ENCODE measurements at places on chromosomes 12 and 14.
A peak's percentile ranks its signal among the peaks of the same experiment; 100 is the strongest.

GRCh38 chr14:106013879-106014376 lies 487.5 kb downstream of the TMEM121 start:
- DNase-seq, result no peak

DNA sequence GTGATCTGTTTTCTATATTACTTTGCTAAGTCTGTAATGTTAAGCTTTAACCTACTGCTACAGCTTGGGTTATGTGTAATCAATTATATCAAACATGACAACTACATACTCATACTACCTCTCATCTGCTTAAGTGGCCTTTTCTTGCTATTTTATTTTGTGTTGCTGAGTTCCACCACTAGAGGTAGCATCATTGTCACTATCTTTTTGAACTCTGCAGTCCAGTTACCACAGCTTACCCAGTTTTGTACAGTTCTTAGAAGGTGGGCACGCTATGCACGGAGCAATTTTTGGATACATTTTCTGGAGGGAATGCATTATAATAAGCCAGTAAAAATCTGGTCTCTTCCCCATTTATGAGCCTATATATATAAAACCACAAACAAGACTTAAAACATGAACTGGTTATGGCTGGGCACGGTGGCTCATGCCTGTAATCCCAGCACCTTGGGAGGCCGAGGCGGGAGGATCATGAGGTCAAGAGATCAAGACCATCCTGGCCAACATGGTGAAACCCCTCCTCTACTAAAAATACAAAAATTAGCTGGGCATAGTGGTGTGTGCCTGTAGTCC lies 48.5 kb downstream of the SAV1 start:
- DNase-seq, result no peak

- no peak for DNase-seq
Measured at GRCh38 chr12:59181196-59181777, 261.0 kb upstream of the LRIG3 start.

- no peak for DNase-seq
Measured at GRCh38 chr14:50530794-50531365, 1.5 kb downstream of the MAP4K5 start.

GRCh38 chr14:69989622-69990021 lies 110.4 kb downstream of the SMOC1 start:
- DNase-seq, result no peak

DNA sequence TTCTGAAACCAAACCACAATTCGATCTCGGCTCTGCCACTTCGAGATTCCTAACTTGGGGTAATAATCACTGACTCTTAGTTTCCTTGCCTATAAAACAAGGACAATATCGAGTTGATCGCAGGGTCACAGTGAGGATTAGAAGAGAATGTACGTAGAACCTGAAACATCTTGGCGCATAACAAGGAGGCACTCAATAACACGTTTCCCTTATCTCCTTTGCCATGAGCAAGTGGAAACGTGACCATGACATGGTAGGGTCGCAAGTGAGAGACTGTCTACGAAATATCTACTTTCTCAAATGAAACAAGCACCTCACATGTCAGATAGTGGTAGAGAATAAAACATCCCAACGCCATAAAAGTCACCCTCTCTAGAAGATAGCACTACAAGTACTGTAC lies 2.3 kb downstream of the DICER1 start:
- no peak for DNase-seq

DNA sequence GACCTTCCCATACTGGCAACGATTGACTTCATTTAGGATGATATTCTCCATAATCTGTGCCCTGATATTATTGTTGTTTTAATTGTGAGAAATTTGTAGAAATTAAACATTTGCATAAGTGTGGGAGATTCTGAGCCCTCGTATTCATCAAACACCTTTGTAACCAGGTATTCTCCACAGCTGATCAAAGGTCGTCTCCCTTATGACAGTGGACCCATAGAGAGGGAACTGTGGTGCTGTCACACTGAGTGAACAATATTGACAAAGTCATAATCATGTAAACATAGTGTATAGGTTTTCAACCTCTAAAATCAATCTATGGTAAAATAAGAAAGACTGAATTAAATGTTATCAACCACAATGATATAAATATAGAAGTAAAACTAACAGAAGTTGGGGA lies 14.9 kb upstream of the PLEKHG3 start:
- DNase-seq, result no peak

DNA sequence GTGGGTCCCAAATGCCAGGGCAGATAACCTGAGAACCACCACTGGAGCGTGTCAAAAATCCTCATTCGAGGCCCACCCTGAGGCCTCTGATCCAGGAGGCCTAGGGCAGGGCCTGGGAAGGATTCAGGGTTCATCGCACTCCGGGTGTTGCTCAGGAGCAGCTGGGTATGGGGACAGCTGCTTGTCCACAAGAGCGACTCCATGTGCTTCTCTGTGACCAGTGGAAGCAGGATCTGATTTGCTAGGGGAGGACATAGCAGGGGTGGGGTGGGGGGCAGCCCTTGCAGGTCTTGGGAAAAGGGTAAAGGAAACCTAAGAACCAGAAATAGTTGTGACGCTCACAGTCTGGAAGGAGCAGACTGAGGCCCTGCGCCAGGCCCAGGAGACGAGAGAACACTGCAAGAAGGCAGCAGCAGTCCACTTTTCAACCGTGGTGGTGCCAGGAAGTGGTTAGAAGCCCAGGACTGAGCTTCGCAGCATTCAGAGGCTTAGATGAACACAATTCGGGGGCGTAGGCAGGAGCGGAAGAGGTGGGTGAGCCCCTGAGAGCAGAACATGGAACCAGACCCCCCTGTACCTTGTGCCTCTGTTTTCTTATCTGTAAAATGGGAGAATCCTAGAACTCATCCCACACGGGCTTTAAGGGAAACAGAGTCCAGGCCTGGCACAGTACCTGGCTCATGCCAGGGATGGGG lies 33.7 kb downstream of the ITPK1 start:
- DNase-seq, result no peak

DNA sequence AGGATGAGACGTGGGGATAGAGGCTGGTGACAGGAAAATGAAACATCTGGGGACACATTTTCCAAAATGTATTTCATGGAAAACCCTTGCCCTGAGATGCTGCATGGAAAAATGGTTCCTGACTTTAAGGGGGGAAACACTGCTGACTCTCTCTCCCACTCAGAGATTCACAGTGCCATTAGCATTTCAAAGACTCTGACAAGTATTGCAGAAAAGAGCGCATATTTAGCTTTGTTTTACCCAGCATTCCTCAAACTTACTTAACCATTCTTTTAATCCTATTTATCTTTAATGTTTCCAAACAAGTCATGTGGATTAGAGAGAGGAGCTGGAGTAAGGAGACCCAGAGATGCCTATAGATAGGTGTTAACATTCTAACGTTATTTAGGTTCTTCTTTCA lies 141.8 kb upstream of the DYRK2 start:
- no peak for DNase-seq

GRCh38 chr12:26697217-26697616 lies 135.8 kb downstream of the ITPR2 start:
- no peak for DNase-seq

- DNase-seq, result no peak
Measured at GRCh38 chr14:100282083-100282350, 24.2 kb downstream of the SLC25A29 start.

DNA sequence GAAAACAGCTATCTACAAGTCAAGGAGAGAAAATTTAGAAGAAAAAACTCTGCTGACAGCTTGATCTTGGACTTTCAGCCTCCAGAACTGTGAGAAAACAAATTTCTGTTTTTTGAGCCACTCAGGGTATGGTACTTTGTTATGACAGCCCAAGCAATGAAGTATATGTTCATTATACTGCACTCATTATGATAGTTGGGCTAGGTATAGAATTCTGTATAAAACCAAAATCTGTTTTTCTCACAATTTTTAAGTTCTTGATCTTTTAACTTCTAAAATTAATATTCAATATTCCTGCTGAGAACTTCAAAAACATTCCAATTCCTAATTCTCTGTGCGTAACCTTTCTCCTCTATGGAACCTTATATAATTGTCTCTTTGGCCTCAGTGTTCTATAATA lies 200.8 kb downstream of the SLC5A8 start:
- no peak for DNase-seq

DNA sequence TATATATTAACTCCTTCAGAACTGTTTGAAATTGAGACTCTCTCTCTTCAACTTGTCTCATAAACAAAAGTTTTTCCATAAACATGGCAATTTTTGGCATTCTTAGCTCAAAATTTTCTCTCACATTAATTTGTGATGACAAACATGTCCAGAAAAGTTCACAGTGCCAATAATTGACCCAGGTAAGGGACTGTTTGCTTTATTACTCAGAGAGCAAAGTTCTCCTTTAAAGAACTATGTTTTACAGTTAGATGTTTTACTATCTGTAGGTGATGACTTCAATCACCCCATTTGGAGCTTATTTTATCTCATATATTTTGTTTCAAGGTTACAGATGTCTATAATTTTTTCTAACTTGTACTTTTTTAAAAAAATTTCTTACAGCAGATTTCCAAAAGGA lies 855.6 kb downstream of the SLC16A7 start:
- DNase-seq, result no peak

DNA sequence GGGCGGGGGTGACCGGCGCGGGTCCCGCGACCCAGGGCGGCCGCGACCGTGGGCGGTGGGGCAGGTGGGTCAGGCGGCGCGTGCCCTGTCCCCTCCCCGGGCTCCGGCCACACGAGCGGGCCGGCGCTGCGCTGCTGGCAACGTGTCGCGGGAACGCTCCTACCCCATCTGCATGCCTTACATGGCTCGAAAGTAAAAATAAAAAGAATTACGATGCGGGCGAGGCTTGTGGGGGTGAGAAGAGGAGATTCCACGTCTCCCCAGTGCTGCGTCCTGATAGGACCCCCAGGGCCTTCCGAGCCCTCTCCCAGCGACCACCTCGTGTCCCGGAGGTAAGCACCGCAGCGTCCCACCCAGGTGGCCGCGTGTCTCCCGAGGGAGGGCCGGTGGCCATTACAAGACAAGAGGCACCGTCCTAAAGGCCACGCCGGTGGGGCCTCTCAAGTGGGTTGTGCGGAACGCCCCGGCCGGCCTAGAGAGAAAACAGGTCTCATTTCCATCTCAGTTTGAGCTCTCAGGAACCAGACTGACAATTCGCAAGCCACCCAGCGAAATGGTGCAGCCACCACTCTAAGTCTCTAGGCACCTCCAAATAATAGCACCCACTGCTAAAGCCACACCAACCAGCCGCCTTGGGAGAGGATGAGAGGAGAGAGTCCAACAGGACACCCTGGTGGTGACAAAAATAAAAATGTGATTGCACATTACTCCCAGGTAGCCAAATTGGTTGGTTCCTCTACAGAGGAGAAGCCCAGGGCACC lies 612 bp upstream of the FOXN3 start:
- DNase-seq, result peak; percentile 51

DNA sequence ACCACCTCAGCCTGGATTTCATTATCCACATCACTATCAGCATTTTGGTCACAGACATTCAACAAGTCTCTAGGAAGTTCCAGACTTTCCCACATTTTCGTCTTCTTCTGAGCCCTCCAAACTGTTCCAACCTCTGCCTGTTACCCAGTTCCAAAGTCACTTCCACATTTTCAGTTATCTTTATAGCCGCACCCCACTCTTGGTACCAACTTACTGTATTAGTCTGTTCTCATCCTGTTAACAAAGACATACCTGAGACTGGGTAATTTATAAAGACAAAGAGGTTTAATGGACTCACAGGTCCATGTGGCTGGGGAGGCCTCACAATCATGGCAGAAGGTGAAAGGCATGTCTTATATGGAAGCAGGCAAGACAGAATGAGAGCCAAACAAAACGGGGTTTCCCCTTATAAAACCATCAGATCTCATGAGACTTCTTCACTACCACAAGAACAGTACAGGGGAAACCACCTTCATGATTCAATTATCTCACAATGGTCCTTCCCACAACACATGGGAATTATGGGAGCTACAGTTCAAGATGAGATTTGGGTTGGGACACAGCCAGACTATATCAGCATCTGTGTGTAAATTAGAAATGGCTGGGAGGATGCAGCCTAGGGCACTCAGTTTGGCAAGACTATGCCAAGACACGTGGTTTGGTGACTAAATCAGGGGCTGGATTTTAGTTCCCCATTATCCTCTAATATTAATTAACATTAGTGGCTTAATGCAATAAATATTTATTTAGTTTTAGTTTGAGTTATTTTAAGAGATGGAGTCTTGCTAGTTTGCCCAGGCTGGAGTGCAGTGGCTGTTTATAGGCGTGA lies 16.2 kb upstream of the FUT8 start:
- no peak for DNase-seq

- no peak for DNase-seq
Measured at GRCh38 chr14:89900802-89901201, 53.7 kb downstream of the EFCAB11 start.

DNA sequence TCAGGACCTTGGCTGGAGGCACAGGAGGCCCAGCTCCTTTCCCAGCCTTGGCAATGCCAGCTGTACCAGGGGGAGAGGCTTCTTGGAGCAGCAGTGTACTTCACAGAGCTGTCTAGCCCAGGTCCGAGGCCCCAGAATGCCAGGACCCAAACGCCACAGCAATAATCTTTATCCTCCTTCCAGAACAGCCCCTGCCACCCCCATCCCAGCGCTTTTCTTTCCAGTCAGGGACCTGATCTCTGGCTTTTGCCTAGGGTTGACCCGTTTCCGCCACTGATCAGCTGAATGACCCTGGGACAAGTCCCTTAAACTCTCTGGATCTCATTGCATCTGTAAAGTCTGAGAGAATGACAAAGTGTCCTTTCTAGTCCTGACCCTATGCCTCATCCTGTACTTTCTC lies 5.1 kb downstream of the LAG3 start:
- DNase-seq, result no peak

DNA sequence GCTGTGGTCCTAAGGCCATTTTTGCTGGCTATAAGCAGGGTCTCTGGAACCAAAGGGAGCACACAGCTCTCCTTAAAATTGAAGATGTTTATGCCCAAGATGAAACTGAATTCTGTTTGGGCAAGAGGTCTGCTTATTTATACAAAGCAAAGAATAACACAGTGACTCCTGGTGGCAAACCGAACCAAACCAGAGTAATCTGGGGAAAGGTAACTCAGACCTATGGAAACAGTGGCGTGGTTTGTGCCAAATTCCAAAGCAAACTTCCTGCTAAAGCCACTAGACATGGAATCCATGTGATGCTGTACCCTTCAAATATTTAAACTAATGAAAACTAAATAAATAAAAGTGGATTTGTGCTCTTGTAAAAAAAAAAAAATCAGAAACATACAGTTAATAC lies 29.6 kb upstream of the BICDL1 start:
- DNase-seq, result no peak

DNA sequence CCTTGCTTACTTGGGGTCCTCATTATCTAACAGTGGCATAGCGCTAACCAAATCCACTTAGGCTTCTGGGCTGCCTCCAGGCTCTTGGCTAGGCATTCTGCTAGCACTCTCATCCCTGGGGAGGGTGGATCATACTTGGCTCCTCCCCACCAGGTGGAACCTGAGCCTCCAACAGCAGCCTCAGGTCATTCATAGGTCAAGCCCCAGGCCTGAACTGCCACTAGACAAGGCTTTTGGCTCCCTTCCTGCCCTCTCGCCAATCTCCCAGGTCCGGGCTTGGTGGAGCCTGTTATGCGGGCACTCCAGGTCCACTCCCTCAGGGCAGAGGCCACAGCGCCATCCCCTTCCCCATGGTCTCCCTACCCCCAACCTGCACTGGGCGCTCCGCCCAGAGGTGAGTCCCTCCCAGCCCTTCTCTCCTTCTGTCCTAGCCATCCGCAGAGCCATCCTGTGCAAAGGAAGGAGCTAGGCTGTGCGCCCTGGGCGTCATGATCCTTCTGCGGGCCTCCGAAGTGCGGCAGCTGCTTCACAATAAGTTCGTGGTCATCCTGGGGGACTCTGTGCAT lies 154.9 kb upstream of the AMIGO2 start:
- DNase-seq, result no peak

- DNase-seq, result no peak
Measured at GRCh38 chr14:29165431-29165830, 398.8 kb downstream of the FOXG1 start.

GRCh38 chr12:121857322-121858246 lies 1.1 kb downstream of the HPD start:
- no peak for DNase-seq

Measured in 8988T (cell line).